ENCODE measurements at places on chromosomes 11 and 22. TPM values are rescaled to one million over a fixed set of nuclear protein-coding genes. Genes with fewer than 3 reads are reported as not detected.

Gene CENPM
- total RNA-seq = 106 TPM

Gene RAD9A
- total RNA-seq = 31.0 TPM

Gene NRXN2
- 0.31 TPM for total RNA-seq

Gene UPB1
- total RNA-seq = 0.31 TPM

Gene PRR33
- 0.07 TPM for total RNA-seq

GRCh38 chr11:130272336-130272735 lies 42.4 kb downstream of the ZBTB44 start:
- H3K4me3 ChIP-seq = no peak overlapping the region
- no peak for DNase-seq
- peaks cover 5% of the 10 kb centered on the region for H3K36me3 ChIP-seq
- H3K27me3 ChIP-seq = no peaks in the 10 kb centered on the region

DNA sequence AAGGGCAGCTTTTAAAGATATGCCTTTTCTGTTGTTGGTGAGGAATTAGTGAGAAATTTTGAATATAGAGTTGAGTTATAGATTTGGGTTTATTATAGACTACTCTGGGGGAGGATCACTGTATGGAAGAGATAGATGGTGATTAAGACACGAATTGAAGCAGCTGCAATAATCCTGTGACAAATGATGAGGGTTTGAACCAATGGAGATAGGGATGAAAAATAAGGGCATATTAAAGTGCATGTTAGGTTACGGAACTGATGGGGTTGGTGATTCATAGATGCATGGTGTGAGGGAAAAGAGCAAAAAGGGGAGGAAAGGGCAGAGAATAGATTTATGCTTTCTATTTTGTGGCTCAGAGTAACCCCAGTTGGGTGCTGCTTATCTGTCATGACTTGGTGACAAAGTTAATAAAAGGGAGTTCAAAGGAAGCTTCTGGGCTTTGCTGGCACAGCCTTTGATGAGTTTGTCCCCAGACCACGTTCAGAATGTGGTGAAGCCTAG lies 11.8 kb downstream of the C11orf87 start:
- no peak overlapping the region for H3K4me3 ChIP-seq
- no peak overlapping the region for H3K27ac ChIP-seq
- no peaks in the 10 kb centered on the region for H3K4me1 ChIP-seq
- H3K27me3 ChIP-seq = no peaks in the 10 kb centered on the region

GRCh38 chr11:107442715-107443215 lies 14.9 kb downstream of the CWF19L2 start:
- H3K4me3 ChIP-seq = no peak overlapping the region
- H3K27ac ChIP-seq = no peak overlapping the region
- H3K4me1 ChIP-seq = peaks cover 12% of the 10 kb centered on the region
- peaks cover 50% of the 10 kb centered on the region for H3K36me3 ChIP-seq
- no peaks in the 10 kb centered on the region for H3K27me3 ChIP-seq
- no peak for DNase-seq

- H3K4me3 ChIP-seq = no peak overlapping the region
- no peak for DNase-seq
- H3K36me3 ChIP-seq = peaks cover 3% of the 10 kb centered on the region
- H3K4me1 ChIP-seq = peaks cover 7% of the 10 kb centered on the region
- H3K27me3 ChIP-seq = no peaks in the 10 kb centered on the region
Observed at GRCh38 chr22:45430871-45431270, 17.4 kb downstream of the RIBC2 start.

DNA sequence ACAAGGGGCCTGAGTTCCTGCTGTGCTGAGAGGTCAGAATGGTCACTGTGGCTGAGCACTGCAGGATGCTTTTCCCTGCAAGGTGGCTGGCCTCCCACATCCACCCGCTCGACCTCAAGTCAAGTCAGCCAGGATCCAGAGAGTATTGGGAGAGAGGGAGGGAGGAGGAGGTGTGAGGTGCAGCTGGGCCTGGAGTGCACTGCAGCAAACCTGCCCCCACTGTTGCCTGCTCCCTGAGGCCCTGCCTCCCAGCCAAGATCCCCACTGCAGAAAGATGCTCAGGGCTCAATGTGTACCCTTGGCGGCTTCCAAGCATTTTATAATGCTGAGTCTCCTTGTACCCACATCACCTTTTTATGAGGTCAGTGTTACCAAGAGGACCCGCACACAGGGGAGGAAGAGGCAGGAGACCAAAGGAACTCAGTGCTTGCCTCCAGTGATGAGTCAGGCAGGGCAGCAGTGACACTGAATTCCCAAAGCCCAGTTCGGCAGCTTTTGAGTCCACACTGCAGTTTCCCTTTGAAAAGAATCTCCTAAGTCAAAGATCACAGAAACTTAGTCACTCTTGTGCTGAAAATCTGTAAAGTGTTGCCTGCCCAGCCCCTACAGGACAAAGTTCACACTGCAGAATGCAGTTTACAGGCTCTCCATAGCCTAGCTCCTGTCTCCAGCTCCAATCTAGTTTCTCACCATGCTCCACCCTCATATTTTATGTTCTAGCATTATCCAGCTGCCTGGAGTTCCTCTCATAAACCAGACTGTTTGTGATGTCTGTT lies 3.1 kb downstream of the ENDOD1 start:
- DNase-seq = peak; percentile 71
- H3K27ac ChIP-seq = peak overlapping the region; percentile 66
- H3K4me1 ChIP-seq = peaks cover 80% of the 10 kb centered on the region
- H3K27me3 ChIP-seq = no peaks in the 10 kb centered on the region
- H3K36me3 ChIP-seq = peaks cover 17% of the 10 kb centered on the region

DNA sequence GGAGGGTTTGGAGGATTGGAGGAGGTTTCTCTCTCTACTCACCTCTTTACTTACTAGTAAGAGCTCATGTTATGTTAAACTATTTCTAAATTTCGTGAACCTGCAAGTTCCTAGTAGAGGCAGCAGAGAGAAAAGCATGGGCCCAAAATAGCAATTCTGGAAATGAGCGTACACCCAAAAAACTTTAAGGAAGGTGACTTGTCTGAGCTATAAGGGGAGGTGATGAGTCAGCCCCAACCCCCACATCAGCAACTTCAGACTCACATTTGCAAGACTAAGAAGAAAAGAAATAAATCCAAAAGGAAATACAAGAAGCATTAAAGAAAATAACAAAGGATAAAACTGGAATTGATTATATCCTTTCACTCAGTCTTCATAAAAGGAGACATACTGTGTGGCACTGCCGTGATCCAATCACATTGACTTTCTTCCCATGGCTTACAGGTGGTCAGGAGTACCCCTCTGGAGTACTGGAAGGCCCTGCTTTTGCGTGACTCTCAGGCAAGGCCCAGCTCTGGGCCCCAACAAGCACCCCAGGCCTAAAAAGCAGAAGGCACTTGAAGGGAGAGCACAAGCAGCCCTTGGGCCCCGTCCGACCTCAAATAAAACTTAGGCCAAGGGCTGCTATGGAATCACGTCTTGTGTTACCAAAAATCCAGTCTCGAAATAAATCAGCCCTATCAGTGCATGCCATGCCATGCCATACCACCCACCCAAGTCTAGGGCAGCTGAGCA lies 14.3 kb downstream of the PACSIN2 start:
- peak; percentile 83 for DNase-seq
- H3K27ac ChIP-seq = peak overlapping the region; percentile 14
- peaks cover 78% of the 10 kb centered on the region for H3K4me1 ChIP-seq
- no peaks in the 10 kb centered on the region for H3K27me3 ChIP-seq

DNA sequence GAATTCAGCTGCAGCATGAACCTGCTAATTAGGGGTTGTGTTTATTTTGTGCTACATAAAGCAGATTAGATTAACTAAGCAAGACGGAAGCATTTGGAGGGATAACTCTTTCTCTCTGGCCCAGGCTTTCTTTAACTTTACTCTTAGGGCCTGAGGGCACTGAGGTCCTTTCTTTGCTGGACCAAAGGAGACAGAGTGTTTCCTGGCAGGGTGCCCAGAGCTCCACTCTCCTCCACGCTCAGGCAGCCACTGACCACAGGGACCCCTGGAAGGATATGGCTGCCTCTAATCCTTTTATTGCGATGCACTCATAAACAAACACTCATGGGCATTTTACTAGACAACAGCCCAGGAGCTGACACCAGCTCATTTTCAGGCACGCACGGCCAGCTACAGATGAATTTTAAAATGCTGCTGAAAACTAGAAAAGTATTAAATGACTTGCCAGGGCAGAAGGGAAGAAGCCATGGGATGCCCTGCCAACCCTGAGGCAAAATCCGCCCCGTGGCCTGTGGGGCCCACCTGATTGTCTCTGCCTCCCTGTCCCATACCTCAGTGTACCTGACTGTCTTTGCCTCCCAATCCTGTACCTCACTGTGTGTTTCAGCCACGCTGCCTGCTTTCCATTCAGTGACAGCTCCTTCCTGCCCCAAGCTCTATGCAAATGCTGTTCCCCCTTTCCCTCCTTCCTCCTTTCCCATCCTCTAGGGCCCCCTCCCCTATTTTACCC lies 192.6 kb upstream of the NAV2 start:
- no peaks in the 10 kb centered on the region for H3K27me3 ChIP-seq
- no peaks in the 10 kb centered on the region for H3K4me1 ChIP-seq
- no peaks in the 10 kb centered on the region for H3K36me3 ChIP-seq
- DNase-seq = no peak

GRCh38 chr11:4798427-4799183 lies 5.6 kb downstream of the OR52R1 start:
- no peak overlapping the region for H3K4me3 ChIP-seq
- H3K4me1 ChIP-seq = no peaks in the 10 kb centered on the region
- H3K27ac ChIP-seq = no peak overlapping the region
- no peaks in the 10 kb centered on the region for H3K36me3 ChIP-seq
- DNase-seq = no peak

- H3K27me3 ChIP-seq = no peaks in the 10 kb centered on the region
- no peak overlapping the region for H3K4me3 ChIP-seq
- peaks cover 43% of the 10 kb centered on the region for H3K4me1 ChIP-seq
- peaks cover 51% of the 10 kb centered on the region for H3K36me3 ChIP-seq
- peak overlapping the region; percentile 40 for H3K27ac ChIP-seq
Observed at GRCh38 chr22:25485626-25486545, 78.6 kb upstream of the GRK3 start.

GRCh38 chr11:47376525-47377371 lies 1.6 kb downstream of the SPI1 start:
- H3K27me3 ChIP-seq = no peaks in the 10 kb centered on the region
- peaks cover 9% of the 10 kb centered on the region for H3K4me1 ChIP-seq
- H3K27ac ChIP-seq = no peak overlapping the region
- H3K36me3 ChIP-seq = no peaks in the 10 kb centered on the region
- H3K4me3 ChIP-seq = no peak overlapping the region

DNA sequence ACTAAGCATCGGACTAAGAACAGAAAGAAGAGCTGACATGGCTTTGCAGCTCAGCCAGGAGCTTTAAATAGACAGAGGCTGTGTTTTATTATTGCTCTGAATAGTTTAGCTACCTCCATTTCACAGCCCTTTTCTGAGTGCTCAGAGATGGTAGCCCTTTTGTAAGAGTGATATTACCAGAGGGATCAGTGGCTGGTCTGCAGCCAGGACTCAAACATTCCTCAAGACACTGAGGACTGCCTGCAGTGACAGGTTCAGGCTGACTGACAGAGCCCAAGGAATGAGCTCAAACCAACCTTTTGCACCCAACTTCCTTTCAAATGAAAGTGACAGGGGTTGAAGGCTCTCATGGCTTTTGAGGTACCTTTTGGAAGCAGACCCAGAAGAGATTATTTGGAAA lies 189.0 kb downstream of the DDX10 start:
- peak overlapping the region; percentile 4 for H3K27ac ChIP-seq
- H3K27me3 ChIP-seq = no peaks in the 10 kb centered on the region
- H3K4me3 ChIP-seq = peak overlapping the region; percentile 18
- peaks cover 25% of the 10 kb centered on the region for H3K4me1 ChIP-seq
- no peak for DNase-seq

GRCh38 chr11:112525270-112525669 lies 264.6 kb upstream of the PLET1 start:
- peaks cover 3% of the 10 kb centered on the region for H3K27me3 ChIP-seq
- no peaks in the 10 kb centered on the region for H3K36me3 ChIP-seq
- DNase-seq = peak; percentile 36
- peaks cover 24% of the 10 kb centered on the region for H3K4me1 ChIP-seq

DNA sequence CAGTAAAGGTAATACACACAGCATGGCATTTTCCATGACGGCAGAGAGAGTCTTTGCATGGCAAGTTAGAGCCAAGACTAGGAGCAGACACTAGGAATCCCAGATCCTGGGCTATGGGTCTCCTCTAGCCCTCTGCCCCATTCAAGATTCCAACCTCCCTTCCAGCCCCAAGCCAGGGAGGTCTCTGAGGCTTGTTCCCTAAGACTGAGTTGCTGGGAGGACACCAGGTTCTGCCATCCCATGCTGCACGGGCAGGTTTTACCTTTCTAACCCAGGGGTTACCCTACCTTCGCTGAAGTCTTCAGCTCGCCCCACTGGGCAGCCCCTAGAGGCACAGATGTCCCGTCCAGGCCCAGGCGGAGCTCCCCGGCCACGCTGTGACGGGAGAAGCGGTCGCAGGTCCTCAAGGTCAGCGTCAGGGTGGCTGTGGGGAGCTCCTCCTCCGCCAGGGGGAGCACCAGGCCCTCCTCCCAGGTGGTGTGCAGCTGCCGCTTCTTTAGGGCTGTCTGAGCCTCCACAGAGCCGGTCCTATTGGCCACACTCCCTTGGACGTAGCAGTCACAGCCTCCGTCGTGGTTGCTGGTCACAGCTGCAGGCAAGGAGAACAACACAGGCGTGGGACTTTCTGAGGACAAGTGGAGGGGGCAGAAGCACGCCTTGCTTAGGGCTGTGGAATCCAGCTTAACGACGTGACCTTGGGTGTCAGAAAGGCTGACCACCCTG lies 33.8 kb downstream of the SYT13 start:
- DNase-seq = peak; percentile 49
- H3K27ac ChIP-seq = no peak overlapping the region
- H3K4me3 ChIP-seq = no peak overlapping the region
- H3K4me1 ChIP-seq = no peaks in the 10 kb centered on the region

GRCh38 chr11:87523276-87523675 lies 485.5 kb downstream of the TMEM135 start:
- no peaks in the 10 kb centered on the region for H3K36me3 ChIP-seq
- no peak overlapping the region for H3K4me3 ChIP-seq
- no peaks in the 10 kb centered on the region for H3K4me1 ChIP-seq
- DNase-seq = no peak

DNA sequence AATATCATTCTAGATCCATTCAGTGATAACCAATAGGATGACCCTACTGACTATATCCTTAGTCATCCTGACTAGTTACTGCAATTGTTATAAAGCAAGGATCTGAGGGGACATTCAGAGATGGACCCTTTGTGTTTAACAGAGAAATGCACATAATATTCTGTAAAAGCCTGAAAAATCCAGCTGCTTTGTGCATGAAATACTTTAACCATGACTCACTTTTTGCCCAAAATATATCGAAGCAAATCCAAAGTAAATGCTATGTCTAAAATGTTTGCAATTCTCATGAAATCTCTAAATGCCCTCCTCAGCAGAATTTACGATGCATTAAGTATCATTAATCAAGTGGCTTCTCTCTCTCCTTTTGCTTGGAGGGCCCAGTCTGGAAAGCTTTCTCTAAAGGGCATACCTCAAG lies 178.8 kb upstream of the MTMR2 start:
- no peak overlapping the region for H3K27ac ChIP-seq
- peaks cover 4% of the 10 kb centered on the region for H3K36me3 ChIP-seq
- DNase-seq = no peak

GRCh38 chr11:10891151-10891720 lies 33.4 kb upstream of the ZBED5 start:
- no peak overlapping the region for H3K4me3 ChIP-seq
- H3K36me3 ChIP-seq = peaks cover 7% of the 10 kb centered on the region
- no peaks in the 10 kb centered on the region for H3K4me1 ChIP-seq
- H3K27ac ChIP-seq = no peak overlapping the region

- no peaks in the 10 kb centered on the region for H3K27me3 ChIP-seq
- peak; percentile 51 for DNase-seq
- H3K4me3 ChIP-seq = no peak overlapping the region
- H3K4me1 ChIP-seq = no peaks in the 10 kb centered on the region
Observed at GRCh38 chr11:108654994-108655631, 9.8 kb upstream of the DDX10 start.

- peaks cover 37% of the 10 kb centered on the region for H3K27me3 ChIP-seq
- H3K27ac ChIP-seq = no peak overlapping the region
- no peaks in the 10 kb centered on the region for H3K4me1 ChIP-seq
- H3K36me3 ChIP-seq = no peaks in the 10 kb centered on the region
- DNase-seq = no peak
Observed at GRCh38 chr11:116507849-116508695, 264.7 kb downstream of the BUD13 start.

Data from activated CD4-positive, alpha-beta memory T cell treated with anti-CD3 and anti-CD28 coated beads for 36 hours (primary cell).